Lung (tissue), 17 donors: ENCODE measurements at places on chromosomes 6 and 20.
A peak's percentile ranks its signal among the peaks of the same experiment; 100 is the strongest.

DNA sequence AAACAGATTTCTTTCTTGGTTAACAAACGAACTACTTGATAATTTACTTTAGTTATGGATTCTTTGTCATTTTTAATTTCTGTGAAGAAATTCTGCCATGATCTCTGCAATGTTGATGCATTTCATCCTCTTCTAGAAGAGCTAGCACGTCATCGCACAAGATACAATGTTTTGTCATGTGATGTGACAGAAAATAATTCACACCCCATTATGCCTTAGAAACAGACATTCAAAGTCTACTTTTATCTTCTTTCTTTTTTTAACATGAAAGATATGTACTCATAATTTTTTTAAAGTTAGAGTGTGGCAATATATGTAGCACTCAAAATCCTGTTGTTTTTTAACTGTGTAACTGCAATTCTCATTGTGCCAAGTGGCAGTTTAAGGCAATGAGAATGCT is 39.6 kb upstream of the NELFCD start:
- peak; percentile 79 for DNase-seq
- H3K4me3 ChIP-seq = no peak overlapping the region
- no peaks in the 10 kb centered on the region for H3K27me3 ChIP-seq
- no peaks in the 10 kb centered on the region for H3K4me1 ChIP-seq

DNA sequence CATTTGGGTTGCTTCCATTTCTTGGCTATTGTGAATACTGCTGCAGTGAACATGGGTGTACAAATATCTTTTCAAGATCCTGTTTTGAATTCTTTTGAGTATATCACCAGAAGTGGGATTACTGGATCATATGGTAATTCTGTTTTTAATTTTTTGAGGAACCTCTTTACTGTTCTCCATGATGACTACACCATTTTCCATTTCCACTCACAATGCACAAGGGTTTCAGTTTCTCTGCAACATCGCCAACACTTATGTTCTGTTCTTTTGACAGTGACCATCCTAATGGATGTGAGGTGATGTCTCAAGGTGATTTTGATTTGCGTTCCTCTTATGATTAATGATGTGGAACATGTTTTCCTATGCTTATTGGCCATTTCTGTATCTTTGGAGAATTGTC is 214.4 kb upstream of the ZFP64 start:
- no peaks in the 10 kb centered on the region for H3K27me3 ChIP-seq
- H3K36me3 ChIP-seq = no peaks in the 10 kb centered on the region
- no peak for DNase-seq
- H3K4me3 ChIP-seq = no peak overlapping the region
- H3K27ac ChIP-seq = no peak overlapping the region

- H3K4me1 ChIP-seq = no peaks in the 10 kb centered on the region
- H3K36me3 ChIP-seq = no peaks in the 10 kb centered on the region
- no peaks in the 10 kb centered on the region for H3K27me3 ChIP-seq
- H3K27ac ChIP-seq = peak overlapping the region; percentile 96
These were observed 641 bp downstream of the ARFGEF2 start for GRCh38 chr20:48921883-48922820.

DNA sequence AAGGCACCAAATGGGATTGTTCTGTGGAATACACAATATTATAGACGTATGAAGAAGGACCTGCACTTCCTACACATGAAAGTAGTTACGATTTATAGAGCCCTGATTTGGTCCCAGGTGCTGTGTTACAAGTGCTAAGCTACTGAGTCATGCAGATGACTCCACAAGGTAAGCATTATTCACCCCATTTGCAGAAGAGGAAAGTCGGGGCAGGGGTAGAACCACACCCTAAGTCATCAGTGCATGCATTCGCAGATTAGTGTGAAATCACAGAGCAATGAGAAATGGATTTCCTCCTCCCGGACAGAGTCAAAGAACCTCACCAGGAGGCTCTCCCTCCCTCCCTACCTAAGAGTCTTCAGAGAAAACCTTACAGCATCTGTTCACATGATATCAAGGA is 279.5 kb downstream of the LRFN2 start:
- no peaks in the 10 kb centered on the region for H3K4me1 ChIP-seq
- no peaks in the 10 kb centered on the region for H3K36me3 ChIP-seq
- H3K4me3 ChIP-seq = no peak overlapping the region
- H3K27me3 ChIP-seq = peaks cover 3% of the 10 kb centered on the region
- no peak for DNase-seq
- no peak overlapping the region for H3K27ac ChIP-seq

DNA sequence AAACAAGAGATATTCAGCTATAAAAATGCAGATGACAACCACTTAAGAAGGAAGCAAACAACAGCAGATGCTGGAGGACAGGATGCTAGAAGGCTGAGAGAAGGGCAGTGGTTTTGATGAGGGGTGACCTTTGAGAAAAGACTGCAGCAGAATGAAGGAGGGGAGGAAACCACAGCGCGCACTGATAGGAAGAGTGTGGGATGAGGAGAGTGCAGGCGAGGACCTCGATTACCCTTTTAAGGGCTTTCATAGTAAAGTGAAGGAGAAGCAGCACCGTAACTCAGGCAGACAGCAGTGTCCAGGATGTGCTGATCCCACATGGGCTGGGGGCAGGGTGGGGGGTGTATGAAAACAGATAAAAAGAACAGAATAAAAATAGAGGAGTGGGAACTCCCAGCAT is 19.2 kb downstream of the ZBTB2 start:
- DNase-seq = no peak
- H3K27ac ChIP-seq = no peak overlapping the region
- peaks cover 11% of the 10 kb centered on the region for H3K4me1 ChIP-seq

DNA sequence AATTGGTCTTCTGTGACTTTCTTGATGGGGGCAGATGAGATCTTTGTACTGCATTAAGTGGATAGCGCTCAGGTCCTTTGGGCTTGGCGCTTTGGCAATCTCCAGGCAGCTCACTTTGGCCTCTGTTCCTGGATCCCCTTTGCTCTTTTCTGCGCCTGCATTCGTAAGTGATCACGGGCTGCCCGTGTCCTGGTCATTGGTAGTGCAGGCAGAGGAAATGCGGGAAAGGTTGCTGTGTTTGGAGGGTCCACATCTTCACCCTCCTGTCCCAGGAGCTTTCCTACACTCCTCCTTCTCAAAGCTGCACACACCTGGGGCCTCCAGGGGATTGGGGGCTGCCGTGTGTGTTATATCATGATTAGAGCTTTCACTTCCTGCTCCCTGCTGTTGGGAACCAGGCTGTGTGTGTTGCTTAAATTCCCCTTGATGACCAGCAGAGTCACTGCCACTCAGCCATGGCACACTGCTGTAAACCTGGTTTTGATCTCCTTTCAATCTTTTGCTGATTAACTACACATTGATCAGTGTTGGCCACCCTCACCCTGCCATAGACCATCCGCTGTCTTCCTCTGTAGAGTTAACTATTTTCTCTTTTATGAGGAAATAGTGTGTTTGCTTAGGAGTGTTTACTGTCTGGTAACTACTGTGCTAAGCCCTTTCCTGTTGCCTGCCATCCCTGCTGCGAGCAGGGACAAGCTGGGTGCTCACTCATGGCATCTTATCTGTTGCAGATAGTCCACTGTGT is 13.0 kb upstream of the SNHG17 start:
- no peaks in the 10 kb centered on the region for H3K27me3 ChIP-seq
- peaks cover 5% of the 10 kb centered on the region for H3K4me1 ChIP-seq
- H3K4me3 ChIP-seq = no peak overlapping the region
- no peaks in the 10 kb centered on the region for H3K36me3 ChIP-seq

- no peaks in the 10 kb centered on the region for H3K36me3 ChIP-seq
- H3K27me3 ChIP-seq = no peaks in the 10 kb centered on the region
- no peak overlapping the region for H3K4me3 ChIP-seq
- no peak overlapping the region for H3K27ac ChIP-seq
- peaks cover 4% of the 10 kb centered on the region for H3K4me1 ChIP-seq
These were observed 175.4 kb downstream of the ERMARD start for GRCh38 chr6:169926617-169927417.

DNA sequence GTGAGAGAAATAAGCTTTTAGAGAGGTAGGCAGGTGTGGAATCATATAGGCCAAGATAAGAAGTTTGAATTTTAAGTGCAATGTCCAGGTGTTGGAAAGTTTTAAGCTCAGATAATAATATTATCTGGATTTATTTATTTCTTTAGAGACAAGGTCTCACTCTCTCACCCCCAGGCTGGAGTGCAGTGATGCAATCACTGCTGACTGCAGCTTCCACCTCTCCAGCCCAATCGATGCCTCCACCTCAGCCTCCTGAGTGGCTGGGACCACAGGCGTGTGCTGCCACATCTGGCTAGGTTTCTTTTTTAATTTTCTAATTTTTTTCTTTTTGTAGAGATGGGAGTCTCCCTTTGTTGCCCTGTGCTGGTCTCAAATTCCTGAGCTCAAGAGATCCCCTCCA is 5.5 kb upstream of the MAS1L start:
- no peaks in the 10 kb centered on the region for H3K27me3 ChIP-seq
- no peaks in the 10 kb centered on the region for H3K36me3 ChIP-seq
- H3K27ac ChIP-seq = no peak overlapping the region
- no peak for DNase-seq
- H3K4me1 ChIP-seq = no peaks in the 10 kb centered on the region

DNA sequence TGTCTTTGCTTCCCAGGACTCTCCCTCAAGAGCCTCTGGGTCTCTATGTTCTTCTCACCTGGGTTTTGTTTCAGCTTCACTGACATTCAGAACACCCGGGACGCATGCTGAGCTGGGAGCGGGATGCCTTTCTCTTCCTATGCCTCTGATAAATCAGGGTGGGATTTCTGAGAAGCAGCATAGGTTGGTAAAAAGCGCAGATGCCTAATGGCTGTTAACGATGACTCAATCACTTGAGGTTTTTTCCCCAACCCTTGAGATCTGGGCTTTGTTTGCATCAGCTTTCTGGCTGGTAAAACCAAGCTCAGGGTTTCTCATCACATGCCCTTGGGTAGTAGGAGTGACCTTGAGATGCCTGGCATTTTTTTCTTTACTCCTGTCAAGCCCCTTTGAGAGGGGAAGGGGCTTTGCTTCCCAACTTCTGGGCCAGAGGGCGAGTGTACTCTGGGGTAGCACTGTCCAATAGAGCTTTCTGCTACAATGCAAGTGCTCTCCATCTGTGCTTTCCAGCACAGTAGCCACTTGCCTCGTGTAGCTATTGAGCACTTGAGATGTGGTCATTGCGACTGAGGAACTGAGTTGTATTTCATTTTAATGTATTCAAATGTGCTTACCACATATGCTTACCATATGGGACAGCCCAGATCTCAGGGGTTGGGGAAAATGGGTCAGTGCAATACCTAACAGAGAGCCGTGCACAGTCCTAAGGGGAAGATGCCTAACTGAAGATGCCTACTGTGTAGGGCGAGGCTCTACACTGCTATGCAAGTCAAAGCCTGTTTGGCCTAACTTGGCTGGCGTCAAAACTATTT is 69.1 kb downstream of the PPP1R14C start:
- no peak overlapping the region for H3K4me3 ChIP-seq
- DNase-seq = no peak
- H3K27ac ChIP-seq = no peak overlapping the region
- no peaks in the 10 kb centered on the region for H3K27me3 ChIP-seq
- H3K36me3 ChIP-seq = no peaks in the 10 kb centered on the region

DNA sequence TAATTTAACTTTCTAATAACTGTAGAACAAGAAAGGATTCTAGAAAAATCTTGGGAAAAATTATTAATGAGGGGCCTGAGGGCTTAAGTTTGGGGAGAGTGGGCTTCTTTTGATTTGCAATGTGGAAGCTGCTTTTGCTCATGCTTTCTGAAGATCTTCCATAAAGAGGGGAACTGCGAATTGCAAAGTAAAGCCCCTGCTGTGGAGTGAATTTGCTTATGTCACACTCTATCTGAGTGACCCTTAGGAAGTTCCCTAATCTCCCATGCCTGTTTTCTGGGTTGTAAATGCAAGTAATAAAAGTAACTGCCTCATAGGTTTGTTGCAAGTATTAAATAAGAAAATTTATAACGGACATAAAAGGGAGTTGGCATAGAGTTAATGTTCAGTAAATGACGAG is 301.2 kb downstream of the PLCB1 start:
- no peaks in the 10 kb centered on the region for H3K4me1 ChIP-seq
- H3K27me3 ChIP-seq = no peaks in the 10 kb centered on the region
- no peak for DNase-seq
- no peaks in the 10 kb centered on the region for H3K36me3 ChIP-seq
- H3K4me3 ChIP-seq = no peak overlapping the region
